ENCODE measurements at places on chromosomes 5 and 9.

DNA sequence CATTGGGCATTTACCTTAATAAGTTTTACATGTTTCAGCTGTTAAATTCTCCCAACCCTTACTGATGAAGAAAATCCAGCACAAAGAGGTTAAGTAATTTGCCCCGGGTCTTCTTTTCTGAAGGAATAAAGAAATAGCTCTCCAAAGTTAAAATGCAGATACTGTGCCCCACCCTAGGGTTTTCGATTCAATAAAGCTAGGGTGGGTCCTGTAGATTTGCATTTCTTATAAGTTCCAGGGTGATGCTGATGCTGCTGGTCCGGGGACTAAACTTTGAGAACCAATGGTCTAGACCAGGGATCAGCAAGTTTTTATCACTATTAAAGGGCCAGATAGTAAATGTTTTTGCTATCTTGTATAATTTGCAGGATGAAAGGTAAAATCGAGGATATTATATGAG is 156.7 kb downstream of the ADAMTS12 start:
- DNase-seq: no peak

- DNase-seq: no peak
Measured at GRCh38 chr9:107322643-107323042, 39.6 kb downstream of the RAD23B start.

DNA sequence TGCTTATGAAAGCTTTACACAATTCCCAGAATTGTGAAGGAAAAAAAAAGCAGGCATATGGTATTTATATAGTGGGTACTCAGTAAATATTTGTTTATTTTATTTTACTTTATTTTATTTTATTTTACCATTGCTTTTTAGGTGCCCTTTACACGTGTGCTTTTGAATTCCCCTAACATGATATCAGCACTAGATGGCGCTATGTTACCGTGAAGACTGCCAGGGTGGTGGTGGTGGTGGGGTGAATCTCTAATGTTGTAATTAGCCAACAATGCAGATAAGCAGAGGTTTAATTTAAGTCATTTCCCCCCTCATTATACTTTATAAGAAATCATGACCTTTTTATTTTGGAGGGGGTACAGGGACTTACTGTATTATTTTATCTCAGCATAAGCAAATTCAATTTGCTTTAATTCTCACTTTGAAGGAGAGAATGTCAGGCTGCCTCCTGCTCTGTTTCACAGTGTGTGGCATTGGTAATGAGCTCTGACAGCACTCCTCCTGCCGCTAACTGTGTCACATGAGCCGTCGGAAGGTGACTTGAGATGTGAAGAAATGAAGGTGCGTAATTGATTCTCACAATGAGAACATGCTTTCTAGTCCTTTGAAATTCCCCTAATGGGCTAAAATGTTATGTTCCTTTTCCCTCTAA is 165.6 kb downstream of the YTHDC2 start:
- no peak for DNase-seq

GRCh38 chr9:14273696-14274121 is 40.2 kb downstream of the NFIB start:
- DNase-seq: no peak

DNA sequence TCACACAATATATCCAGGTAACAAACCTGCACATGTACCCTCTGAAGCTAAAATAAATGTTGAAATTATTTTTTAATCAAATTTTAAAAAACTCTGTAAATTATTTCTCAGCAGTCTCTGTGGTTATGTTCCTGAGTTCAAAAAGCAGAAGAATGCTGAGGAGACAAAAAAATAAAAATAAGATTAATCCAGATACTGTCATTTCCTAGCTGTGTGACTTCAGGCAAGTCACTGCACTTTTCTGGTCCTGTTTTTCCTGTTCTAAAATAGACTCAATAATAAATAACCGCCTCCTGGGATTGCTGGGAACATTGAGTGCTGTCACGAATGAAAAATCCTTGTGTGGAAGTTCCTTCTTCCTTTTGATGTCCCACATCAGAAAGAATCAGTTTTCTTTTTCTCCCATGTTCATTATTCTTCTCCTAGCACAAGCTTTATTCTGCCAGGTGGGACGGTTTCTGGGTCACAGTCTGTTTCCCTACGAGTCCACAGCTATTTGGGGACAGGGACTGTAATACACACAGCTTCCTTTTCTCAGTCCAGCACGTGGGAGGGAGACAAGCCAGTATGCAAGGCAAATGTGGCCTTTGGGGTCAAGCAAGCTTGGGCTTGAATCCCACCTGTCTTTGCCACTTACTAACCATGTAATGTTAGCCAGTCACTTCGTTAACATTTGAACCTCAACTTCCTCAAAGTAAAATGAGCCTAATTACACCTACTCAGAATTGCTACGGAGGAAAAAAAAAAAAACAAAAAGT is 156.9 kb downstream of the TRIM32 start:
- DNase-seq: no peak

DNA sequence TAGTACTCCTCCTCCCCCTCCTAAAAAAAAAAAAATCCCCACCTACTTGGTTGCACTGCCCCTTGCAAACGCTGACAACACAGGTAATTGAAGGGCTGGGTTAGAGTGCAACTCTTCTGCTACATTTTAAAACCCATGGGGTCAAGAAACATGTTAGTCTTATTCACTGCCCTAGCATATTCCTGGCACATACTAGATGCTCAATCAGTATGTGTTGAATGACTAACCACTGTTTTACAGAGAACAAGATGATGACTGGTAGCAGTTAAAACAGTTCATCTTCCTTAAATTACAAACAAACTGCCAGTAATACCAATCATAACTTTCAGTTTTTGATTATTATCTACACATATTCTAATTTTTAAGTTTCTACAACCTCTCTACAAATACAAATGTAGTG is 124.4 kb downstream of the NFIB start:
- DNase-seq: no peak

- no peak for DNase-seq
Measured at GRCh38 chr9:115524453-115525059, 406.6 kb upstream of the TNC start.

- DNase-seq: no peak
Measured at GRCh38 chr5:65928322-65928752, 2.0 kb downstream of the ERBIN start.

DNA sequence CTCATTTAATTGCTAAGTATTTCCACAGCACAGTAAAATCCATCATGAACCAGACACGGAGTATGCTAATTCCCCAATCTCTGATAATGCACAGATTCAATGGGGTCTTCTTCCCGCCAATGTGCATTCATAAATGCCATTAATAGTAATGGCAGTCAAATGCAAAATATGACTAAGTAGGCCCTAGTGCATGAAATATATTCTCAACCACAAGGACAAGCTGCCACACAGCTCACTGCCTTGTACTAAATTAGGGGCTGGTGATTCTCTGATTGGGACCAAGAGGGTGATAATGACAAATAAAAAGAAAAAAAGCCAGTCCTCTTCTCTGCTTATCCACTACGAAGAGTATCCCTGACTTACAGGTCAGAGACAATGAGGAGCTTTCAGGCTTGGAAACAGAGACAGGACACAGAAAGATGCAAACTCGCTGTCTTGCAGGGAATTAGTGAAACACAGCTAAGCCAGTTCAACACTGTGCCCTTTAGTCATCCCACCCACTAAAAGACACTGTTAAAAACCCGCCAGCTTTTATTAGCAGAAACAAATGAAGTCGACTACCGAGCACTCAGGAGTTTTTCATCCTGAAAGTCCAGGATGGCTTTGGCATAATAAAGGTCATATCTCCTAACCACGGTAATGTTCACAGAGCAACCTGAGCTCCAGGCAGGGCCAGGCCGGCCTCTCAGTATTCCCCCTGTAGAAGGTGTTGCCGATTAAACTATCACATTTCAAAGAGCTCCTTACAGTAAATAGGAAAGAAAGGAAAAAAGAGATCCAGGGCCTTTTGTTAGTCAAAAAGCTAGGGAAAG is 148.1 kb downstream of the EBF1 start:
- no peak for DNase-seq

DNA sequence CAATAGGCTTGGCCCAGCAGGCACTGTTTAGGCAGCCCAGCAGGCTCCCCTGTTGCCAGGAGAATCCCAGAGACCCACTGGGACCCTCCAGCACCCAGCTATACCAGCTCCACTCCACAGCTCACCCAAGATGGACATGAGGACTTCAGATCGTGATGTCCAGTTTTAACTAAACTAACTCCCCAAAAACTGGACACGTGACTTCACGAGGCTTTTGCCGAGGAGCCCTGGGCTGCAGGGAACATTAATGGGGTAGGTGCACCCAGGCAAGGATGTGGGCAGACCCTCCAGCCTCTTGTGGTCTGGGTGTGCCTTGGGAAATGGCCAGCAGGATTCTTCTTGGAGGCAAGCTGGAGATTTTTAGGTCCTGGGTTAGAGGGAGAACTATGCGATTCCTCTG is 8.9 kb upstream of the NKD2 start:
- no peak for DNase-seq

- DNase-seq: no peak
Measured at GRCh38 chr5:119136666-119137318, 65.9 kb downstream of the DMXL1 start.

GRCh38 chr9:12425878-12426864 is 267.0 kb upstream of the TYRP1 start:
- DNase-seq: no peak

- no peak for DNase-seq
Measured at GRCh38 chr5:93607367-93608258, 24.6 kb downstream of the NR2F1 start.

DNA sequence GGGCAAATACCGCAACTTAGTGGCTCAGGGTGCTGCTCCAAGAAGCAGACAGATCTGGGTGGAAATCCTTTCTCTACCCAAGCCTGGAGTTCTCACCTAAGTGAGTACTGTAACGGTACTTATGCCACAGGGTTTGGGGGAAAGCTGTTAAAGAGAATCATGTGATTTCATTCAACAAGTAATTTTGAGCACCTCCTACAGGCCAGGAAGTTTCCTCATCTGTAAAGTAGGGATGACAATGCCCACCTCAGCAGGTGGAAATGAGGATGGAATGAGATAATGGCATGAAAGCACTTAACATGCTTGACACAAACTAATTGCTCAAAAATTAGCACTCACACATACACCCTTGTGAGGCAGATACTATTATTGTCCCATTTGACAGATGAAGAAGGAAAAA is 114.1 kb downstream of the JAKMIP2 start:
- no peak for DNase-seq

DNA sequence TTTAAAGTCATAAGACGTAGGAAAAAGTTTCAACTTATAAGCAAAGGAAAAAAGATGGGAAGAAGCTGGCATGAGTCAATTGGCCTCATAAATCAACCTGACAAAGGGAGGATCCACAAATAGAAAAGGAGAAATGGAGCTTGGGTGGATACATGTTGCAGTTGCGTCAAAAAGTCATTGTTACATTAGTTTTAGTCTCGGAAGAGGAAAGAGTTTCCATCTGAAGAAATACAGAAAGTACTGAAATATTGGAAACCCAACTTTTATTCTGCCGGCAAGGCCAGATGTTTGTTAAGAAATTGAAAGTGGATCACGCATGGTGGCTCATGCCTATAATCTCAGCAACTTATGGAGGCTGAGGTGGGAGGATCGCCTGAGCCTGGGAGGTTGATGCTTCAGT is 11.3 kb upstream of the TIMD4 start:
- DNase-seq: no peak
